ENCODE measurements at places on chromosomes 2 and 18. TPM values are rescaled to one million over a fixed set of nuclear protein-coding genes. Genes with fewer than 3 reads are reported as not detected.

M1AP gene
- not detected for total RNA-seq

AOX1 gene
- total RNA-seq = 0.95 TPM

- H3K4me1 ChIP-seq = peaks cover 15% of the 10 kb centered on the region
- no peak overlapping the region for H3K27ac ChIP-seq
- H3K27me3 ChIP-seq = no peaks in the 10 kb centered on the region
- ATAC-seq = no peak
- peaks cover 46% of the 10 kb centered on the region for H3K36me3 ChIP-seq
- no peak overlapping the region for H3K4me3 ChIP-seq
Observed at GRCh38 chr2:143190431-143190830, 61.2 kb downstream of the ARHGAP15 start.

ABCA12 gene
- not detected for total RNA-seq

- no peaks in the 10 kb centered on the region for H3K36me3 ChIP-seq
- H3K27me3 ChIP-seq = no peaks in the 10 kb centered on the region
- ATAC-seq = no peak
- H3K4me1 ChIP-seq = peaks cover 9% of the 10 kb centered on the region
Observed at GRCh38 chr2:233051241-233052149, 8.6 kb upstream of the INPP5D start.

FSHR gene
- not detected for total RNA-seq

DNA sequence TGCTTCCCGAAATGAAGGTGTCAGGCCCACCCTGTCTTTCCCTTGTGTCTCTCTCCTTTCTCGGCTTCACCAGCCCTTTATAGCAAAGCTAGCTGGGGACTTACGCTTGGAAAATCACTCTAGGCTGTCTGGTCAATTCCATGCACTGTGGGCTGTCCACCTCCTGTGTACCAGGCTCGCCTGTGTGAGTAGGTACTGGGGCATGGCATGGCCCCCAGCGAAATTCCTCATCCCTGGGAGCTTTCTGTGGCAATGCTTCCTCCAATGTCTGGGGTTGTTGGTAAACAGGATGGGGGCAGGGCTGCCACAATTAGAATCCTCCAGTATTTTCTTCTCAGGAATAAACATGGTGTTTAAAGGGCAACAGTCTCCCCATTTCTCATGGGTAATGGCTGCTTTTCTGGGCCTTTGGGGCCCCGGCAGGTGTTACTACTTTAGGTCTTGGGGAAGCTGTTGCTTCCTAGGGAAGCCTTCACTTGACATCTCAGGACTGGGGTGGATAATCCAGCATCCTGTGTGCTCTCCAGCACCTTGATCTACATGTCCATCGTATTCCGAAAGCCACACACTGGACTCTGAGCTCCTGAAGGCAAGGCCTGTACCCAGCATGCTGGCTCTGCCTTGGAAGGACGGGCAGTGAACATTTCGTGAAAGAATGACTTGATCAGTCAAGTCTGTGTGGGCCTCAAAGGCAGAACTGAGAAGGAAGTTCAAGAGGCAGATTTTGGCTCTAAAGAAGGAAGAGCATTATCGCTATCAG, 21.1 kb downstream of the RHOB start:
- no peak overlapping the region for H3K27ac ChIP-seq
- no peak overlapping the region for H3K4me3 ChIP-seq
- no peak for ATAC-seq
- no peaks in the 10 kb centered on the region for H3K36me3 ChIP-seq
- no peaks in the 10 kb centered on the region for H3K4me1 ChIP-seq

DNA sequence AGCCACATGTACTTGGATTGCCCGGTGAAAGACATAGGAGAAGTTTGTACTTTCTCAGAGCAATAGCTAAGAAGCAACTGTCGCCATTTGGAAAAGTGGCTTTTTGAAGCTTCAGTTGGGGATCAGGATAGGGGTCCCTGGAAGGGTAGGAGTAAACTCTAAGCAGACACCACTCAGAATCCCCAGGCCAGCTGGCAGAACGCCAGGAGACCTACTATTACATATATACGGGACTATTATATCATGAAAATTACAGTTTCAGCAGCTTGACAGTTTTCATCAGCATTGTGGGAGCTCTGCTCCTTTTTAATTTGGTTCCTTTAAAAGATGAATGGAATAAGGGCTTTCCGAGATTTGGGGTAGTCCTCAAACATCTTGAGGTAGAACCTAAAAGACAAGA, 54.9 kb downstream of the SRD5A2 start:
- no peak overlapping the region for H3K4me3 ChIP-seq
- peaks cover 36% of the 10 kb centered on the region for H3K27me3 ChIP-seq

DNA sequence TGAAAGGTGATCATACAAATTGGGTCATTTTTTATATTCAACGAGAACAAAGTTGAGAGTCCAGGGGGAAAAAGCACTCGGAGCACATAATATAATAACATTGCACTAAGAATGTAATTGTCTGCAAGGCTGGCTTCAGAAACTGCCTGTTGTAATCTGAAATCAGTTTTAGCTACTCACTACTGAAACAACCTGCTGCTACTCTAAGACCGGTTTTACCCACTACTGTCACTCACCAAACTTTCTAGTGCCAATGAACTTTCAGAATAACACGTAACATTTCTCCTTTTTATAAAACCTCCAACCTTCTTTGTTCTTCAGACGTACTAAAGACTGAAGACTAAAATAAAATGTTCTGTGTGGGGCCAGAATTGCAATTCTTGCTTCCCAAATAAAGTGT, 11.5 kb upstream of the CYB5A start:
- no peak overlapping the region for H3K4me3 ChIP-seq
- H3K27ac ChIP-seq = no peak overlapping the region
- ATAC-seq = no peak
- H3K36me3 ChIP-seq = no peaks in the 10 kb centered on the region
- H3K4me1 ChIP-seq = no peaks in the 10 kb centered on the region

GRCh38 chr2:41720331-41721251, 327.2 kb upstream of the PKDCC start:
- H3K27me3 ChIP-seq = no peaks in the 10 kb centered on the region
- no peaks in the 10 kb centered on the region for H3K36me3 ChIP-seq
- ATAC-seq = no peak
- H3K4me1 ChIP-seq = peaks cover 8% of the 10 kb centered on the region

DNA sequence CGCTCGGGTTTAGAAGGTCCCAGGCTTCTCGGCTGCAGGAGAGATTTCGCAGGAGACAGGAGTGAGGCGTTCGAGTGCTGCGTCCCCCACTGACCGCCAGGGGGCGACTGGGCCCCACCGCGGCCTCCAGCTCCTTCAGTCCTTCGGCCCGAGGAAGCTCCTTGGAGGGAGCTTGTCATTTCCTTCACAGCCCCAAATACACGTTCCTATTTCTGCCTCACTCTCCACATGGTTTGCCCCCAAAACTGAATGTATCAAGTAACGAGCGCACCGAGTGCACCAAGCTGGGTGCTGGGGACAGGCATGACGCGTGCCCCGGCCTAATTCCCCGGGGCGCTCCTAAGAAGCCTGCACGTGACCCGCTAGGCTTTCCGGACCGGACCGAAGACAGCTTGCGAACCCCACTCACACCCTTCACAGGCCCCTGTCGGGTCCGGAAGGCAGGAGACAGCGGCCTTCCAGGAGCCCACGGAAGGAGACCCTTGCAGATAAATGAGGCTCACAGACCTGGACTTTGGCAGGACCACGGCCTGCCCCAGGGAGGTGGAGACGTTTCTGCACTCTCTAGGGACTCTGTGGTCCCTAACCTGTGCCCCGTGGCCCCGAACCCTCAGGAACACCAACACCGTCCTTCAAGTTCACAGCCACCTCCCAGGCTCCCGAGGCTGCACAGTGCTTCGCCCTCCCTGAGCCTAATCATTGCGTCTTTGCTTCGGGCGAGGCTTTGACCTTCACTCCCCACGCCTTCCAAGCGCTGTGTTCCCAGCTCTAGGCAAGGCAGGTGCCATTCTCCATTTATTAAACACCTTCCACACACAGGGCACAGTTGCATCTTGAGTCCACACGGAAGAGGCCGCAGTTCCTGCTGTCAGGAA, 13.0 kb upstream of the FAHD2A start:
- no peaks in the 10 kb centered on the region for H3K36me3 ChIP-seq
- no peak overlapping the region for H3K4me3 ChIP-seq

SLC9A4 gene
- total RNA-seq = 0.11 TPM

GRCh38 chr2:169664600-169664977, 29.6 kb downstream of the CFAP210 start:
- no peak overlapping the region for H3K27ac ChIP-seq
- no peak for ATAC-seq
- H3K4me1 ChIP-seq = no peaks in the 10 kb centered on the region
- peaks cover 13% of the 10 kb centered on the region for H3K27me3 ChIP-seq
- H3K36me3 ChIP-seq = no peaks in the 10 kb centered on the region
- no peak overlapping the region for H3K4me3 ChIP-seq

GRCh38 chr2:21772624-21773023, 648.9 kb downstream of the TDRD15 start:
- H3K36me3 ChIP-seq = no peaks in the 10 kb centered on the region
- no peaks in the 10 kb centered on the region for H3K27me3 ChIP-seq
